ENCODE measurements at places on chromosomes 6 and 20. TPM values are rescaled to one million over a fixed set of nuclear protein-coding genes. Genes with fewer than 3 reads are reported as not detected.
A peak's percentile ranks its signal among the peaks of the same experiment; 100 is the strongest.

- DNase-seq = peak; percentile 46
- no peaks in the 10 kb centered on the region for H3K36me3 ChIP-seq
- H3K27me3 ChIP-seq = no peaks in the 10 kb centered on the region
- no peaks in the 10 kb centered on the region for H3K4me1 ChIP-seq
- no peak overlapping the region for H3K27ac ChIP-seq
These were observed 129.4 kb upstream of the RIN2 start for GRCh38 chr20:19628570-19629134.

GRCh38 chr6:125357515-125358256 is 55.9 kb upstream of the HDDC2 start:
- H3K4me3 ChIP-seq = no peak overlapping the region
- no peaks in the 10 kb centered on the region for H3K36me3 ChIP-seq
- H3K27me3 ChIP-seq = peaks cover 5% of the 10 kb centered on the region
- no peak overlapping the region for H3K27ac ChIP-seq

GRCh38 chr20:48717095-48717672 is 110.6 kb downstream of the PREX1 start:
- H3K4me3 ChIP-seq = no peak overlapping the region
- H3K36me3 ChIP-seq = no peaks in the 10 kb centered on the region
- no peak for DNase-seq
- no peak overlapping the region for H3K27ac ChIP-seq
- no peaks in the 10 kb centered on the region for H3K27me3 ChIP-seq

GRCh38 chr6:159043251-159043650 is 1.5 kb downstream of the TAGAP start:
- H3K27me3 ChIP-seq = peaks cover 54% of the 10 kb centered on the region
- no peaks in the 10 kb centered on the region for H3K4me1 ChIP-seq

DNA sequence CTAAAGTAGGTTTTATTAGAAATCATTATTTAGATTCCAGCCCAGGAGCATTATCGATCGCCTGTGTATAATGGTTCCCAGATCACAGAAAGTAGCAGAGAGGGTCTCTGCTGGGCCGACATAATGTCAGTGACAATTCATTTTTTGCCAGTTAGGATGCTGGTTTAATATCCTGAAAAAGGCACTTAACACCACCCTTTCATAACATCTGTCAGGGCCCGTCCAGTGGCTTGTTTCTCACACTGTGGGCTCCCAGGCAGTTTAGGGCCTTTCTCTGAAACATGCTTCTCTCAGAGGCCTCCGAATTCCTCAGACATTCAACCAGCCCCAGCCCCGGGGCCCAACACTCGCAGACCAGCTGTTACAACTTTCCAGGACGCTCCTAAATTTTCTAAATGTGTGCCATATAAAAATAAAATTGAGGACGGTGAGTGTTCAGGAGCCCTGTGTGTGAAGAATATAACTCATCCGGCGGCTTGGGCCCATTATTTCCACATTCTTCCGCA is 108.6 kb upstream of the EYA4 start:
- DNase-seq = no peak
- H3K4me3 ChIP-seq = no peak overlapping the region
- H3K27ac ChIP-seq = no peak overlapping the region
- H3K27me3 ChIP-seq = no peaks in the 10 kb centered on the region

DNA sequence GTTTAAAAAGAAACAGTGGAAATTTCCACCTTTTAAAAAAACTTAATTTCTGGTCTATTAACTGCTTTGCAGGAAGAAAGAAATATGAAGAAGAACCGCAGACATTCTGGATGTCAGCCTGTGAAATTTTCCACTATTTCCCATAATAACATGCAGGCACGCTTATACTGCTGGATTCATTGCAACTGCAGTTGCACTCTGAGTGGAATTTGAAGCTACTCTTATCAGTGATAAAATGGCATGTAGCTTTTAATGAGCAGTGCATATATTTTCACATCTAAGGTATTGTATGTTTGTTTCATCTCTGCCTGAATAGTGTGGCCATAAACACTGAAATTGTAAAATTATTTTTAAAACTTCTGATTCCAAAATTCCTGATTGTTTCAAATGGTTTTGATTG is 28.2 kb downstream of the NCOA3 start:
- H3K27ac ChIP-seq = no peak overlapping the region
- no peaks in the 10 kb centered on the region for H3K27me3 ChIP-seq
- H3K36me3 ChIP-seq = no peaks in the 10 kb centered on the region
- no peak overlapping the region for H3K4me3 ChIP-seq

DNA sequence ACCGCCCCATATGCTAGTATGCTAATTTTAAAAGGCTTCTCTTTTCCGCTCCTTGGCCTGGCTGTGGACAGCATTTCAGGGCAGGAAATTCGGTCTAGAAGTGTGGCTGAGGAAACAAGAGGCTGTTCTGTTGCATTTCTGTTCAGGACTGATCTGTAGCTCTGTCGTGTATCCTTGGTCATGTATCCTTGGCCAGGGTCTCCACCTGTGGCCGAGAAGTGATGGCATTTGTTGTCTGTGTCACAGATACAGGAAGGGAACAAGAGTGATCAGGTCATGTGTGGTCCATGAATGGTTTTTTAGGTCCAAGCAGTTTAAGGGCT is 300.5 kb upstream of the SUPT3H start:
- H3K36me3 ChIP-seq = no peaks in the 10 kb centered on the region
- peaks cover 24% of the 10 kb centered on the region for H3K27me3 ChIP-seq

- H3K4me3 ChIP-seq = no peak overlapping the region
- no peaks in the 10 kb centered on the region for H3K36me3 ChIP-seq
- peaks cover 35% of the 10 kb centered on the region for H3K27me3 ChIP-seq
- H3K27ac ChIP-seq = no peak overlapping the region
- DNase-seq = no peak
These were observed 73.5 kb upstream of the PBOV1 start for GRCh38 chr6:138291849-138292181.

DNA sequence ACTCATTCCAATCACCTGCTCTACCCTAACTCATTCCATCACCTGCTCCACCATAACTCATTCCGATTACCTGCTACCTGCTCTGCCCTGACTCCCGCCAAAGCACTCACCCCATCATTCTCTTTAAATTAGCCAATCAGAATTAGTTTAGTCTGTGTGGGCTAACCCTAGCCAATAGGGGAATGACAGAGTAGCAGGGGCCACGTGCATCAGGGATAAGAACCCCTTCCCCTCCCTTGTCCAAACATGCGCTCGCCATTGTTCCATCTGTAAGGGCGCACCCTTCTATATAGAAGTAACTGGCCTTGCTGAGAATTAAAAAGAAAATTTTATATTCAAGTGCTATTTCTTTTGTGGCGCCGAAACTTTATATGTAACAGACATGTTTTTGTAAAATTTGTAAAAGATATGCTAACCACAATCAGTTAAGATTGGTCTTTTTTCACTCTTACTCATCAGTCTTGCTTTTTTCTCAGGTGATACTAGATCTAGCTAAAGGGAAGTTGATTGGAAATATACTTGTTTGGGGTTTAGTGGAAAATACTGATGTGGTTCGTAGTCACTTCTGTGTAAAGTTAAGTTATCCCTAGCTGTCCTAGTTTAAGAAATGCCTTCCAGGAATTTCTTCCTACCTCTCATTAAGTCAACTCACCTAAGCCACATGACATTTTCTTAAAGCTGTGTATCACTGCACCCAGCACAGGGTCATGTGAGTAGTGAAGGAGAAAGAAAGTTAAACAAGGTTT is 16.5 kb downstream of the RTN4IP1 start:
- H3K36me3 ChIP-seq = peaks cover 20% of the 10 kb centered on the region
- no peak overlapping the region for H3K27ac ChIP-seq
- DNase-seq = no peak
- H3K4me3 ChIP-seq = no peak overlapping the region

CLVS2 gene
- total RNA-seq = 0.13 TPM

PROKR2 gene
- total RNA-seq = not detected

DNA sequence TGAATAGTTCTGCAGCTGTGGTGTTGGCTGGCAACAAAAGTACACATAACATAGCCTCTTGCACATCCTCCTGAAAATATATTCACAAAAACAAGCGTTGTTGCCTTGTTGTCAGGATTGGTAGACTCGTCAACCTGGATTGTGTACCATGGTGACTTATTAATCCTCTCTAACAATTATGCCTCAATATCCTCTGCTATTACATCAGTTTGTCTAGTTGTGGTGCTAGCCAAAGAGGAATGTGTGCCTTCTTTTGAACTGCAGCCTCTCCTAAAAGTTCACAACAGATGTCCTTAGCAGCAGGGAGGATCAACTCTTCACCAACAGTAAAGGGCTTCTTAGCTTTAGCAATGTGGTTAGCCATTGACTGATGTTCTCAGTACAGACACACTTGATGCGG is 3.6 kb upstream of the SF3B5 start:
- H3K27me3 ChIP-seq = no peaks in the 10 kb centered on the region
- DNase-seq = no peak
- H3K4me3 ChIP-seq = no peak overlapping the region
- peaks cover 5% of the 10 kb centered on the region for H3K36me3 ChIP-seq
- H3K27ac ChIP-seq = no peak overlapping the region

DNA sequence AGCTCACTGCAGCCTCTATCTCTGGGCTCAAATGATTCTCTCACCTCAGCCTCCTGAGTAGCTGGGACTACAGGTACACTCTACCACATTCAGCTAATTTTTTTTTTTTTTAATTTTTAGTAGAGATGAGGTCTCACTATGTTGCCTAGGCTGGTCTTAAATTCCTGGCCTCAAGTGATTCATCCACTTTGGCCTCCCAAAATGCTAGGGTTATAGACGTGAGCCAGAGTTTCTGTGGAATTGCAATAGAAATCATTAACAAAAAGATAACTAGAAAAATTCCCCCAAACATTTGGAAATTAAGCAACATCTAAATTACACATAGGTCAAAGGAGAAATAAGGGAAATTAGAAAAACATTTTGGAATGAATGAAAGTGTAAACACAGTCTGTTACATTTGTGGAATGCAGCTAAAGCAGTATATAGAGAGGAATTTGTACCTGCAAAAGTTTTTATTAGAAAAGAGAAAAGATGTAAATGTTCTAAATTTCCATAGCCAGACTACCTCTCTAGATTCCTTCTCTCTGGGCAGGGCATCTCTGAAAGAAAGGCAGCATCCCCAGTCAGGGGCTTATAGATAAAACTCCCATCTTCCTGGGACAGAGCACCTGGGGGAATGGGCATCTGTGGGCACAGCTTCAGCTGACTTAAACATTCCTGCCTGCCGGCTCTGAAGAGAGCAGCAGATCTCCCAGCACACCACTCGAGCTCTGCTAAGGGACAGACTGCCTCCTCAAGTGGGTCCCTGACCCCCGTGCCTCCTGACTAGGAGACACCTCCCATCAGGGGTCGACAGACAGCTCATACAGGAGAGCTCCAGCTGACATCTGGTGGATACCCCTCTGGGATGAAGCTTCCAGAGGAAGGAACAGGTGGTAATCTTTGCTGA is 51.3 kb downstream of the ATRN start:
- H3K27me3 ChIP-seq = no peaks in the 10 kb centered on the region
- H3K27ac ChIP-seq = no peak overlapping the region
- H3K4me1 ChIP-seq = no peaks in the 10 kb centered on the region
- H3K36me3 ChIP-seq = no peaks in the 10 kb centered on the region

MAS1L gene
- total RNA-seq = not detected

GRCh38 chr6:22320750-22321149 is 23.9 kb upstream of the PRL start:
- DNase-seq = no peak
- no peak overlapping the region for H3K27ac ChIP-seq
- no peaks in the 10 kb centered on the region for H3K4me1 ChIP-seq
- H3K36me3 ChIP-seq = no peaks in the 10 kb centered on the region
- H3K4me3 ChIP-seq = no peak overlapping the region

GRCh38 chr6:135064586-135064985 is 10.0 kb upstream of the HBS1L start:
- no peak for DNase-seq
- H3K4me3 ChIP-seq = no peak overlapping the region
- H3K27ac ChIP-seq = no peak overlapping the region
- 0 out of 2 replicates have a peak, but pooled peaks cover 3% of the 10 kb centered on the region for H3K4me1 ChIP-seq
- no peaks in the 10 kb centered on the region for H3K27me3 ChIP-seq

PLN gene
- total RNA-seq = 0.09 TPM

- no peak for DNase-seq
- no peak overlapping the region for H3K27ac ChIP-seq
- H3K4me3 ChIP-seq = no peak overlapping the region
- H3K4me1 ChIP-seq = no peaks in the 10 kb centered on the region
- H3K27me3 ChIP-seq = no peaks in the 10 kb centered on the region
These were observed 12.8 kb downstream of the RNF114 start for GRCh38 chr20:49948809-49949507.

DNA sequence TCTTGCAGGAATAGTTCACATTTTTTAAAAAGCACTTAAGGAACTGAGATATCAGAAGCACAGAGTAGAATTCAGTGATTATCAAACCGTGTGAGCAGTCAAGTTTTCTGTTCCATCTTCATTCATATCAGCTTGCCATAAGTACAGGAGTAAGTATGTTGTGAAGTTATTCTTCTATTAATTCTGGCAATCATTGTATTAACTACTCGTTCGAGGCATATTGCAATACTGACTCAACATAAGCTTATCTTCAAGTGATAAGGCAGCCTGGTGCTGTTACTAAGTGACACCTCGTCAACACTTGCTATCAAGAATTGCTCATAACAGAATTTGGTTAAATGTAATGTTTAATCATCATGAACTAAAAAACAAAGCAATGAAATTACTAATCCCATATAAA is 75.7 kb upstream of the SNX9 start:
- DNase-seq = peak; percentile 50
- no peak overlapping the region for H3K4me3 ChIP-seq
- no peak overlapping the region for H3K27ac ChIP-seq
- H3K4me1 ChIP-seq = no peaks in the 10 kb centered on the region

MATN4 gene
- 0.13 TPM for total RNA-seq

DNA sequence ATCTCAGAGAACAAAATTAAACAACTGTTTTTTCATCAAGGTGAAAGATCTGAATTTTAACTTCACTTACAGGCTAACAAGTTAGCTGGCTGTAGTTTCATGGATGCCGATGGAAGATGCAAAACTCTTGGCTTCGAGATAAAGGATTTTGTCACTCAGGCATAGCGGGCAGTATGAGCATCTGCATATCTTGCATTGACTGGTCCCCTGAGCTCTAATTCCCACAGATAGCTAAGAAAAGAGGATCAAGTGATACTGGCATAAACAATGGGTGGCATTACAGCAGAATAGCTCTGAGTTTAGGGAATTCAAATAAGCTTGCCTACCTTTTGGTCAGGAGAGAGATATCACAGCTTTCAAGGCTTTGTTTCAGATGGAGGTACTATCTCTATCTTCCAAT is 1.8 kb upstream of the CLVS2 start:
- no peak overlapping the region for H3K27ac ChIP-seq
- H3K36me3 ChIP-seq = no peaks in the 10 kb centered on the region
- no peaks in the 10 kb centered on the region for H3K27me3 ChIP-seq
- DNase-seq = no peak
- peaks cover 9% of the 10 kb centered on the region for H3K4me1 ChIP-seq

- DNase-seq = no peak
- H3K4me3 ChIP-seq = no peak overlapping the region
- no peaks in the 10 kb centered on the region for H3K36me3 ChIP-seq
- H3K4me1 ChIP-seq = no peaks in the 10 kb centered on the region
These were observed 233.1 kb upstream of the FERMT1 start for GRCh38 chr20:6355754-6356451.
